ENCODE measurements at places on chromosomes 7 and 10.

GRCh38 chr7:101743995-101744360 is 73.4 kb upstream of the CUX1 start:
- no peak for DNase-seq

DNA sequence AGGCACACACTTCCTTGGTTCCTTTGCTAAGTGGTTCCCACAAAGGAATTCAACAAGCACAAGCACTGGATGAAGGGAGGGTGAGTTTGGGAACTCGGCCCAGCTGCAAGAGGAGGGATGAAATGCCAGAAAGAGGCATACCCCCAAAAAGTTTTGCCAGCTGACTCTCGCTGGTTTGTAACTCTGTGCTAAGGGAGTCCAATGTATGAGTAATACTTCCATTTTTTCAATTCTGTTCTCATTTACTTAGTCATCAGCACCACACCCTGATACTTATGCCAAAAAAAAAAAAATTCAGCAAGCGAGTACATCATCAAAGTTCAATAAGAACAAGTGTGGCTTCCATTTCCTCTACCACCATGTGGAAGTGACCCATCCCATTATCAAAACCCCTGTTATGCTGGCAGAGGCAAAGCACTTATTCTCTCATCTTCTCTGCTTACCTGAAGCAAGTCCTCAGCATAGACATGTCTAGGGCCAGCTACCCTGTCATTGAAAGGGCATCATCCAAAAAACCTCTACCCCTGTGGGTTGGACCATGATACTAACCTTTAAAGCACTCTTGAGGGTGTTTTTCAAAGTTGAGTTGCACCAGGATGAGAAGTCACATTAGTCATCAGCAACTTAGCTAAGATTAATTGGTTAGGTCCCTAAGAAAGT is 6.9 kb upstream of the HYCC1 start:
- DNase-seq, result peak; percentile 92

GRCh38 chr7:156651474-156651873 is 10.9 kb downstream of the RNF32 start:
- peak; percentile 18 for DNase-seq

- no peak for DNase-seq
Measured at GRCh38 chr7:80612880-80613279, 25.6 kb upstream of the CD36 start.

- no peak for DNase-seq
Measured at GRCh38 chr7:25482631-25483030, 254.3 kb upstream of the NPVF start.
